ENCODE measurements at places on chromosomes 13 and 19.
A peak's percentile ranks its signal among the peaks of the same experiment; 100 is the strongest.

GRCh38 chr13:60790620-60791019 is 393.6 kb downstream of the TDRD3 start:
- no peak for DNase-seq

DNA sequence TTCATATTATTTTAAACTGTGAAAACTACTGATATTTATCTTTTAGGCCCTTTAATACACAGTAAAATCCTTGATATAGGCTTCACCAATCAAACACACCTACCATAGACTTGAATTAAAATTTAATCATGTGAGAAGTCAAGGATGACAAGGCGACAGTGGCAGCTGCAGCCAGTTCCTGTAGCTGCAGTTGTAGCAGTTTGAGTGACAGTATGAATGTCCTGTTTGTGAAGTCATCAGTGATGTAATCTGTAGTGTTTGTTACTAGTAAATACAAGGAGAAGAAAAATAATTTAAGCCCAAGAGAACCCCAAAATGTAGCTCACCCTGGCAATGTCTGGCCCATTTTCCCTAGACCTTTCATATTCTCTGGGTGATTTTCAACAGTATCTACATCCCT is 897.0 kb downstream of the SLITRK6 start:
- DNase-seq, result no peak

DNA sequence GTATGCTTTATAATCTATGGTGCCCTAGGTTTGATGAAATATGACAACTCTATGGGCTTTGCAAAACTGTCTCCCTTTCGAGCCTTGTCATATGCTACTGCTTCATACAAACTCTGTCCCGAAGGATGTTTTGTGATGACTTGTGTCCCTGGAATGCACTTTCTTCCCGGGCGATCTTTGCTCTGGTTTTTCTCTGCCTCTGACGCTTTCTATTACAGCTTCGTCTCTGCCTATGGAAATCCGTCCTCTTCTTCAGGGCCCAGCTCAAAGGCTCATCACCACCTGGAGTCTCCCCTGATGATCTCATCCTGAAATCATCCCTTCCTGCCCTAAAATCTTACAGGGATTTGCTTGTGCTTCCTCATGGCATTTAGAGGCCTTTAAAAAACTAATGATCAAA is 191.5 kb upstream of the KL start:
- no peak for DNase-seq

GRCh38 chr19:39388657-39389056 is 2.2 kb downstream of the PAF1 start:
- DNase-seq, result no peak

- DNase-seq, result no peak
Measured at GRCh38 chr19:7224209-7224686, 70.0 kb downstream of the INSR start.

GRCh38 chr13:100392709-100393630 is 195.6 kb downstream of the GGACT start:
- DNase-seq, result peak; percentile 11

- no peak for DNase-seq
Measured at GRCh38 chr19:32646556-32646955, 28.4 kb downstream of the ANKRD27 start.
